ENCODE measurements at places on chromosomes 5 and 9.
A peak's percentile ranks its signal among the peaks of the same experiment; 100 is the strongest.

- no peak for DNase-seq
Observed at GRCh38 chr5:152097128-152097527, 172.5 kb upstream of the GLRA1 start.

GRCh38 chr5:137098238-137098637 lies 400.9 kb downstream of the SPOCK1 start:
- no peak for DNase-seq

GRCh38 chr5:53032188-53032587 lies 43.0 kb downstream of the ITGA2 start:
- DNase-seq: no peak

DNA sequence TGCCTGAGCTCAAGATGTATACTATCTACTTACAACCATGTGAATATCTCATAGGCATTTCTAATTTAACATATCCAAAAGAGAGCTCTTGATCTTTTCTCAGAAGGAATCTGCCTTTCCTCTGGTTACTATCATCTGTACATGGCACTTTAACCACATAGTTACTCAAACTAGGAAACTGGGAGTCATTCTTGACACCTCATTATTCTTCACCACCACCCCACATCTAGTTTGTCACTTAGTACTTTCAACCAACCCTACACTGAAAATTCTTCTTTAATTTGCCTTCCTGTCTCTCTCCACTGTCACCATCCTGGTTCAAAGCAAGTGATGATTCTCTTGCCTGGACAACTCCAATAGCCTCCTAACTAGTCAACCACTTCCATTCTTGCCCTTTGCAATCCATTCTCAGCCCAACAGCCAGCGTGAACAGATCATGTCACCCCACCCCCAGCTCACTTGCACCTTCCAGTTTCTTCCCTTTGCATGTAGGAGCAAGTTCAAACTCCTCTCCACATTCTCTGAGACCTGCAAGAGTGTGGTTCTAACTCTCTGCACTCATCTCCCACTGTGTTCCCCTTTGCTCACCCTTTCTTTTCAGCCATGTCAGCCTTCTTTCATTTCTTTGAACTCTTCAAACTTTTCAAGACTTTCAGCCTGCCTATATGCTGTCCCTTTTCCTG lies 17.3 kb upstream of the SMAD5 start:
- DNase-seq: no peak

- DNase-seq: no peak
Observed at GRCh38 chr9:87420884-87421283, 76.8 kb upstream of the DAPK1 start.

- DNase-seq: no peak
Observed at GRCh38 chr5:34008802-34009201, 952 bp upstream of the AMACR start.

DNA sequence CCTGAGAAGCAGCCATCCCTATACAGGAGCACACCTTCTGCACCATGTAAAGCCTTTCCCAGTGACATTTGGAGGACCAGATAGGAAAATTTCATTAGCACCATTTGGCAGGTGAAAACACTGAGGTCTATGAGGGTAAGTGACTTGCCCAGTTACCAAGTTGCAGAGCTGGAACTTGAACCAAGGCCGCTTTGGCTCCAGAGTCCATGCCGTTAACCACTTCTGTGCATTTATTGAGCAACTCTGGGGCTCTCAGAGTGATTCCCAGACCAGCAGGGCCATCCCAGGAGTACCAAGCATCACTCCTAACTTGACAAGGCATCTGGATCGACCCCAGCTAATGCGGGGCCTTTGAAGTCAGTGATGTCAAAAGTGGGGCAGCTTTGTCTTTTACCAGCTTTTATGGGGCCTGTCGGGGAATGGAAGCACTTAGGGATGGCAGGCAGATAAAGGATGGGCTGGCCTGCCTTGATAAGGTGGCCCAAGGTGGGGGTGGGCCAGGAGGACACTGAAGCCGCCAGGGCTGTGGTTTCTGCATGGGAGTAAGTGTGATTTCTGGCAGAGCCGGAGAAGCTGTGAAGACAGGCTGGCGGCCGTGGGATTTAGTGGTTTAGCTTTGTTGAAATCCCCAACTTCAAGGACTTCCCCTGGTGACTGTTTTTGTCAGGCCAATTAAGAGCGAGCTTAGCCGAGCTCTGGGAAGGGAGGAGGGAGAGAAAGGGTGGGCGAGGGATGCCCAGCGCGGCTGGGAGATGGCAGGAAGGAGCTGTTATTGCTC lies 127.3 kb downstream of the MACROH2A1 start:
- no peak for DNase-seq

DNA sequence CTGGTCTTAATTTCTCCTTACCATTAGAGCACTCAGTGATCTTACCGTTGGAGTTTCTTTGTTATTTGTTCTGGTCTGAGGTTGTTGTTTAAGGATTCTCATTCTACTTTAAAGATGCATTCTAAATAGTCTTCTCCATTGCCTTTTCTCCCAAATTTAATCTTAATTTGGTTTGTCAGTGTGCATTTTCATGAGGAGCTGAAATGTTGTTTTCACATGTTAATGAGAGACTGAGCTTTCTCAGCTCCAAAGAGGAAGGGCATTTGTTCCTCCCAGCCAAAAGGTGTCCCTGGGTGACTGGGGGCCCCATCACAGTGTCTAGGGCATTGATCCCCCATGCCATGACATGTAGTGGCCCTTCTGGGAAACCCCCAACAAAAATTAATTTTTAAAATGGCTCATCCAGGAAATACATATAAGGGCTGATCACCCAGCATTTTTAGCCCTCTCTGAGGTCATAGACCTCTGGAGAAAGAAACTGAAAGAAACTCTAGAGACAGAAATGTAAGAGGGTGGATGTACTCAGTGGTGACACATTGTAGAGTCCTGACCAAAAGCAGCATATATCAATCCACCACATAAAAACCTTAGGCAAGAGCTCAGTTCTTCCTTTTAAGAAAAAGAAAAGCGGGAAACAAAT lies 240.4 kb upstream of the RAI14 start:
- DNase-seq: no peak

- no peak for DNase-seq
Observed at GRCh38 chr9:121826711-121827110, 175.3 kb downstream of the DAB2IP start.

DNA sequence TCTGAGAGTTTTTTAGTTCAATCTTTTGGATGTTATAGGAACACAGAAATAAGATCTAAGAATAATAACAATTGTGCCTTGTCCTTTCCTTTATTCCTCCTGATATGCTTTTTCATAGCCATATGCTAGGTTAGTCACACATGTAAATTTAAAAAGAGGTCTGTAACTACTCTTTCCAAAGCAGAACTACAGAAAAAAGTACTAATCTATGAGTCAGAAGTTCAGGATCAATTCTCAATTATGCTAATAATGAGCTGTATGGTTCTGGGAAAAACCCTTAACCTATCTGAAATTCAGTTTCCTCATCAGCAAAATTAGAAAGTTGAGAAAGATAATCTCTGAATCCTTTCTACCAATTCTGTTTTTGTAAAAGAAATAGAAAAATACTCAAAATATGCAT lies 44.4 kb downstream of the ANKRD31 start:
- DNase-seq: no peak

DNA sequence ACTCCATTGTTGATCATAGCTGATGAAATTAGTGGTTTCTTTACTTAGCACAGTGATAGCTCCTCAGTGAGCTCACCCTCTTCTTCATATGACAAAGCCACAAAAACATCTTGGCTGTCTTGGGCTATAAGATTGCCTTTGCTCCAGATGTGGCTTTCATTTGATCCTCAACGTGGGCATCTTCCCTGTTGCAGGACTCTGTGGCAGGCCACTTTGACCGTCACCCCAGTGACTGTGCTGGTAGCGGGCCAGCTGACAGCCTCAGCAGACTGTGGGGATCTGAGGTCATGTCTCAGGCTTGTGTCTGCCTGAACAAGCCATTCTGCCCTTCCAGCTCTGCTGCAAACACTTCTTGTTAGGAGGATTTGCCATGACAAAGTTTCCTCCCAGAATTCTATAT lies 422.2 kb downstream of the NR2F1-AS1 start:
- DNase-seq: no peak

DNA sequence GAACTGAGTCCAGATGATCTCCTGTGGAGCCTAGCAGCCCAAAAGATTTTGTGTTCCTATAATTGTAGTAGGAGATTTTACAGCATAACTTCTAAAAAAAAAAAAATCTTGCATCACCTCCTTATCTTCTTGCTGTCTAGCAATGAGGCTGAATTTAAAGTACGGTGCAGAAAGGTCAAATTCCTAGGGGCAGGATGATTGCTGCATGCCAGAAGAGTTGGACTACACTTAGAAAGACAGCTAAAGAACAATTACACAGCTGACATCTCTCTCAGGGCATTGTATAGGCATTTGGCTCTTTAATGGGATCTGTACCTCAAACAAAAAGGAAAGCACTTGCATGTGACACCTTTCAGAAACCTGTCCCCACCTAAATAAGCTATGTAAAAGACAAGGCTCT lies 443.2 kb downstream of the HCN1 start:
- no peak for DNase-seq

DNA sequence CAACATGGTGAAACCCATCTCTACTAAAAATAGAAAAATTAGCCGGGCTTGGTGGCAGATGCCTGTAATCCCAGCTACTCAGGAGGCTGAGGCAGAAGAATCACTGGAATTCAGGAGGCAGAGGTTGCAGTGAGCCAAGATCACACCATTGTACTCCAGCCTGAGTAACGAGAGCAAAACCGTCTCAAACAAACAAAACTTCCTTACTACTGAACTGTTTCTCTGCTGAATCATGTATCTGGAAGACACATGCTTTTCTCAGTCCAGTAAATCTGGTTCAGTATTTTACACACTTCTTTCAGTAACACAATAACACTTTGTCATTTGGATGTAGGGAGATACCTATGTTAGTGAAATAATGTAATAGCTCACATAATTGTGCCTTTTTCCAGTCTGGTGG lies 7.9 kb downstream of the TRMT10B start:
- DNase-seq: peak; percentile 29

DNA sequence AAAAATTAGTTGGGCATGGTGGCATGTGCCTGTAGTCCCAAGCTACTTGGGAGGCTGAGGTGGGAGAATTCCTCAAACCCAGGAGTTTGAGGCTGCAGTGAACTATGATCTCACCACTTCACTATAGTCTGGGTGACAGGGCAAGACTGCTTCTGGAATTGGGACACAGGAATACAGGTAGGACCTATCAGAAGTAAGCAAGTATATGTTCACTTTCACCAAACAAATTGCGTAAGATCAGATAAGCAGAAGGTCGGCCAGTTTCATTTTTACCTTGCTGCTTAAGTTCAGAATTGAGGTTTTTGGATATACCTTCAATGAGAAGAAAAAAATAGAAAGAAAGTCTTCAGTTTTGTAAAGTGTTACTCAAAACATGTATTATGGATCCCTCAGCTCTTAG lies 171.7 kb downstream of the MAT2B start:
- no peak for DNase-seq

- DNase-seq: no peak
Observed at GRCh38 chr9:23820451-23821374, 5.3 kb downstream of the ELAVL2 start.

- DNase-seq: no peak
Observed at GRCh38 chr5:171606414-171607024, 179.1 kb upstream of the SMIM23 start.
